ENCODE measurements at places on chromosomes 4 and X. TPM values are rescaled to one million over a fixed set of nuclear protein-coding genes. Genes with fewer than 3 reads are reported as not detected.
A peak's percentile ranks its signal among the peaks of the same experiment; 100 is the strongest.

DNA sequence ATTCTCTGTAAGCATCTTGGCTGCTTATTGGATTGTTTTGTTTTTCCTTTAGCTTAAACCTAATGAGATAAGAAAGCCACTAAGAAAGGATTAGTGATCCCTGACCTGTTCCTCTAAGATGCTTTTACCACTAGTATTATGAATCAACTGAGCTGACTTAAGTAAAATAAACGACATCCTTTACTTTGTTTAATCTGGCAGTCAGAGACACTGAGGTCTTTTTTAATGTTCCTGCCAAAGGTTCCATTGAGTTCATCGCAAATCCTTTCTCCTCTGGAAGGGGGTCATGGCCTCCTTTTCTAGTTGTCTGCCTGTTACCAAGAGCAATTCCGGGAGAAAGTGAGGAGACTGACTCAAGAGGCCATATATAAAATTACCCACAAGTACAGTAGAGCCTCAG, 1038.3 kb upstream of the SLIT2 start:
- DNase-seq: no peak

DNA sequence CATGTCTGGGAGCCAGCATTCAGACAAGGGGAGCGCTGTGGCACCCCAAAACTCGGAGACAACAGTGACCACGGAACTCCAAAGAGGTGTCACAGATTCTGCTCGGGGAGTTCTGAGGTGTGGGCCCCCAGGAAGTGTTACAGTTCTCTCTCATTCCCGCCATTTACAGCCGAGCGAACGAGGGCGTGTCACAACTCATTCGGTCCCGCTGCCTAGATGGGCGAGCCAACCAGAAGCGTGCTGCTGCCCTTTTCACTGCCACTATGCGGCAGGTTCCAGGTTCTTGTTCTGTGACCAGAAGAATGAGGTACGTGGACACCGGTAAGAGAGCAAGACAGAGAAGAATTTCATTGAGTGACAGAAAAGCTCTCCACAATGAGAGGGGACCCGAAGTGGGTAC, 1370.6 kb upstream of the AGA start:
- DNase-seq: no peak

- DNase-seq: no peak
These were observed 124.6 kb upstream of the NAP1L5 start for GRCh38 chr4:88822034-88822789.

- no peak for DNase-seq
These were observed 53.2 kb downstream of the ADRA2C start for GRCh38 chr4:3819210-3819919.

GRCh38 chr4:986428-986878, 391 bp upstream of the IDUA start:
- no peak for DNase-seq

DNA sequence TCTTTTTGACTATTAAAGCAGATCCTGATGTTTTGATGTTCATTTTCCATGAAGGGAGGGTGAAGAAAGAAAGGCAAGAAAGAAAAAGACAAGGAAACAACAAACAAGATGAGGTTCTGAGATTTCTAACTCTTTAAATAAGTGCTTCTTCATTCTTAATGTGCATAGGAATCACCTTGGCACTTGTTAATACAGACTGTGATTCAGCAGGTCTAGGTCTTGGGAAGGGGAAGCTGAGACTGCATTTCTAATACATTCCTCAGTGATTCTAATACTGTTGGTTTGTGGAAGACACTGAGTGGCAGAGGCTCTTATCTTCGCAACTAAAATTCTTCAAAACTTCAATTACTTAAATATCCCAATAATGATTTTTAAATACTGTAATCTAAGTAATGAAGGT, 95.2 kb upstream of the NAP1L5 start:
- DNase-seq: no peak

GRCh38 chr4:85736571-85736970, 261.6 kb downstream of the ARHGAP24 start:
- DNase-seq: no peak

- no peak for DNase-seq
These were observed 121.7 kb downstream of the IRS4 start for GRCh38 chrX:108614616-108615015.

DNA sequence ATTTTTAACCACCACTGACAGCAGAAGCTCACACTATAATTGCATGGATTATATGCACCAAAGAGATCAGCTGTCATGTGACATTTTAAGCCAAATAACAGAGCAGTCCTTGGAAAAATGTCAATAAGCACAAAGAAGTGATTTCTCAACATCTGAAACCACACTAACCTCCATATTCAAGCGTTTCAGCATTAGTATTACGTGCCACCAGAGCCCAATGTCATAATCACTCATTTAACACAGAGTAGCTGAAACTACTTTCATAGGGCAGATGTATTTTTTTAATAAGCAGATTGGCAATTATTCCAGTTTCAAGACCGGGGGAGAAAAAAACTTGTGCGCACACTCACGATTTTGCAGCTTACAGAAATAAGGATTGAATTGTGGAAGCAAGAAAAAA, 76.6 kb downstream of the SH3KBP1 start:
- no peak for DNase-seq

GRCh38 chr4:133585323-133585722, 436.2 kb downstream of the PCDH10 start:
- no peak for DNase-seq

- DNase-seq: no peak
These were observed 58.2 kb downstream of the WDR17 start for GRCh38 chr4:176123710-176124407.

- no peak for DNase-seq
These were observed 62.9 kb downstream of the MID1IP1 start for GRCh38 chrX:38864165-38864564.

DNA sequence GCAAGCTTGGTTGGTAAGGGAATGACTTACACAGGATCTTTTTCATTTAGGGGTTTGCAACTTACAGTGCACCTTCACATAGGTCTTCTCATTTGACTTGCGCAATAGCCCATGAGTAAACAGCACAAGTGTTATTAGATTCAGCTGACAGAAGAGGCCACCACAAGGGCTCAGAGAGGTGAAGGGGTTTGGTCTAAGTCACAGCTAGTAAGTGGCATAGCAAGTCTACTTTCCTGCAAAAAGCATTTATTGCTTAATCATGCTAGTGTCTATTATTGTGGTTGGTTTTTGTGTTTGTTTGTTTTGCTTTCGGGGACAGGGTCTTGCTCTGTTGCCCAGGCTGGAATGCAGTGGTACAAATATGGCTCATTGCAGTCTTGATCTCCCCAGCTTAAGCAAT, 83.3 kb downstream of the SPRY1 start:
- DNase-seq: no peak

GRCh38 chrX:70405003-70405402, 18.1 kb upstream of the GDPD2 start:
- no peak for DNase-seq

DNA sequence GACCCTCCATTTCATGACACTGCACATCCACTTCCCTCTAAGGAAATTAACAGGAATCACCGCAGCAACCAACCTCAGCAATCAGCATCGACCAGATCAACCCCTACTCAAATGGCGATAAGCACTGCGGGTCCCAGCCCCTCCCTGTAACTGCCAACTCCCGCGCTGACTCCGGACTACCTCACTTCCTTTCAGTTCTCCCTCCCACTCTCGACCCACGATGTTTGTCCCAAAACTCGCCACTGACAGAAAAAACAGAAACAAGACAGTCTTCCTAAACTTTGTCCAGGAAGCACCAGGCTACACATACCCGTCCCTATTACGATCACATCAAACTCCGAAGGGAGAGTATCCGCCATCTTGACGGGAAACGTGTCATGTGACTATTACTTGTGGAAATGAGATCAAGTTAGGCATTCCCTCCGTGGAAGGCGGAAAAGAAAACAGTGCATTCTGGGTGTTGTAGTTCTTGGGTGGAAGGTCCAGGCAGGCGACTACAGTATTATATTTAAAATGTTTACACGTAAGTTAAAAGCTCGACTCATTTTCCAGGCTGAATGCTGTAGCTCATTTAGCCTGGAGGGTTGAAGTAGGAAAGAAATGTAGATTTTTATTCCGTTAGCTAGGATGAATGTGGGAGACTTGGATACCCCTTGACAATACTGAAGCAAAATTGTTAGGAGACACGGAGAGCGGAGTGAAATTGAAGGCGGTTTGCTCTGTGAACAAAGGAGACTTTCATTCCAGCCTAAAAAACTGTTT, at the start of gene CHM:
Gene CHM (minus strand): TSS at position 385 of the 762 bp plus-strand sequence. CDS start 26 bp downstream, at position 359.
- peak; percentile 29 for DNase-seq

Gene PNMA6A
- total RNA-seq: 2.3 TPM

Gene FAM13A
- 52.4 TPM for total RNA-seq

Gene BRS3
- total RNA-seq: not detected

Gene FAM47A
- not detected for total RNA-seq

Gene OCIAD2
- 5.8 TPM for total RNA-seq

Gene IL2
- not detected for total RNA-seq
